T follicular helper cell (primary cell): ENCODE measurements at places on chromosomes 5 and 9.

DNA sequence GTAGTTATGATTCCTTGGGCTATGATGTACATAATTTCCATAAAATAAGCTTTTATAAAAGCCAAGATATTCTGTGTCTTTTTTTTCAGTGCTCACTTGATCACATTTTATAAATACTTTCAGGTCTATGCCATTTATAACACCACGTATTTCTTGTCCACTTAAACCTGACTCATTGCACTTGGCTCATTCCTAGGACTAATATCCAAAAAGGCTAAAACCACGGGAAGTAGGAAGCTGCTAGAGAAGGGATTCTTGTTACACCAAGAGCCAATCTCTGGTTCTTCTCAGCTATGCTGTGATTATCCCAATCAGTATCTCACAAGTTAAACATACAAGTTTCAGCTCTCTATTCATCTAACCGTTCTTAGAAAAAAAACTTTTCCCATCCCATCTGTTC lies 80.4 kb upstream of the CDH6 start:
- no peak for DNase-seq

GRCh38 chr5:1172670-1173404 lies 28.6 kb upstream of the SLC6A19 start:
- no peak for DNase-seq

GRCh38 chr5:87390075-87390474 lies 22.7 kb downstream of the CCNH start:
- DNase-seq, result no peak

DNA sequence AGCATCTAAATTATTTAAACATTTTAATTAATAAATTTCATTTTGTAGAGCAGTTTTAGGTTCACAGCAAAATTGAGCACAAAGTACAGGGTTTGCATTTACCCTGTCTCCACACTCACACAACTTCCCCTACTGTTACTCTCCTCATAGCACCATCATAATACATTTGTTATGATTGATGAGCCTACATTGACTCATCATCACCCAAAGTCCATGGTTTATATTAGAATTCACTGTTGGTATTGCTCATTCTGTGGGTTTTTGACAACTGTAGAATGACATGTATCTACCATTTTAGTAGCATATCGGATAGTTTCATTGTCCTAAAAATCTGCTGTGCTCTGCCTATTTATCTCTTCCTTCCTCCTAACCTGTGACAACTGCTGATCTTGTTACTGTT lies 411.1 kb upstream of the MPDZ start:
- DNase-seq, result no peak

DNA sequence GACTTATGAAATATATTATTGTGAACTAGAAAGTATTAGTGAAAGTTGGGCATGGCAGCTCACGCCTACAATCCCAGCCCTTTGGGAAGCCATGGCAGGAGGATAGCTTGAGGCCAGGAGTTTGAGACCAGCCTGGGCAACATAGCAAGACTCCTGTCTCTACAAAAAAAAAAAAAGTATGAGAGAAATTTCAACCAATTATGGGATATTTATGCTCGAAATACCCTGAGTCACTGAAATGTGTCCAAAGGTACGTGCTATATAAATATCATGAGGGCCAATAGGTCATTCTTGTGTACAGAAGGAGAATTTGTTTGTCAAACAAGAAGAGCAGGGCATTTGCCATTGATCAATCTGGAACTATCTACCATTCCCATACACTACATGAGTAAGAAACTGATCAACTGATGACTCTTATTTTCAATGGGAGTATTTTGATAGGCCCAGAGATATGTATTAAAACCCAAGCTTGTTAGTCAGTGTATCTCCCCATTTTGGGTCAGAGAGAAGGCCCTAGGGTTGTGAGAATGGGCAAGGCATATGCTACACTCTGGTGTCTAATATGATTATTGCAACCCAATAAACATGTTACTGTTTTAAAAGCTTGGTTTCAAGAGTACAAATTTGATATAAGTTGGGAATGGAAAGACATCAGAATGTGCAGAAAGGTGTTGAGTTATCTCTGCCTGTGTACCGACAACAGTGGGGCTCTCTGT lies 21.7 kb upstream of the HOMER1 start:
- no peak for DNase-seq

GRCh38 chr9:130207241-130207992 lies 35.2 kb downstream of the NCS1 start:
- no peak for DNase-seq

DNA sequence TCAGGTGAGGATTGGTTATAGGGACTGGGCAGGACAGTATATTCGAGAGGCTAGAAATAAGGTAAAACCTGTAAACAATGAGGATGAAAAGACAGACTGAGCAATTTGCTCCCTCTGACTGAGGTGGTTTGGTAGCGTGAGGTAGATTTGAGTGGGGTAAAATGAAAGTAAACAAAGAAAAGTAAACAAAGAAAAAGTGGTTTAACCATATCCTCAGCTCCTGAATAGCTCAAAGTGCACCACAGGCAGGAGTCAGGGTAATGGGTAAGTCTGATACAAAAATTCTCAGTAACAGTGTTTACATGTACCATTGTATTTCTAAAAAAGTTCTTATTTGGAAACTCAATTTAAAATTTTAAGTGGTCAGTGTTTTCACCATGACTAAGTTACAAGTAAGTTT lies 203.1 kb upstream of the ARRDC3 start:
- DNase-seq, result no peak
